Stimulated activated CD4-positive, alpha-beta T cell treated with anti-CD3 and anti-CD28 coated beads, Interleukin-2, amount 100 ng/mL, for 24 hours (primary cell): ENCODE measurements at places on chromosomes 6 and 20.

- no peak for DNase-seq
Observed at GRCh38 chr20:14214046-14214445, 123.4 kb downstream of the FLRT3 start.

DNA sequence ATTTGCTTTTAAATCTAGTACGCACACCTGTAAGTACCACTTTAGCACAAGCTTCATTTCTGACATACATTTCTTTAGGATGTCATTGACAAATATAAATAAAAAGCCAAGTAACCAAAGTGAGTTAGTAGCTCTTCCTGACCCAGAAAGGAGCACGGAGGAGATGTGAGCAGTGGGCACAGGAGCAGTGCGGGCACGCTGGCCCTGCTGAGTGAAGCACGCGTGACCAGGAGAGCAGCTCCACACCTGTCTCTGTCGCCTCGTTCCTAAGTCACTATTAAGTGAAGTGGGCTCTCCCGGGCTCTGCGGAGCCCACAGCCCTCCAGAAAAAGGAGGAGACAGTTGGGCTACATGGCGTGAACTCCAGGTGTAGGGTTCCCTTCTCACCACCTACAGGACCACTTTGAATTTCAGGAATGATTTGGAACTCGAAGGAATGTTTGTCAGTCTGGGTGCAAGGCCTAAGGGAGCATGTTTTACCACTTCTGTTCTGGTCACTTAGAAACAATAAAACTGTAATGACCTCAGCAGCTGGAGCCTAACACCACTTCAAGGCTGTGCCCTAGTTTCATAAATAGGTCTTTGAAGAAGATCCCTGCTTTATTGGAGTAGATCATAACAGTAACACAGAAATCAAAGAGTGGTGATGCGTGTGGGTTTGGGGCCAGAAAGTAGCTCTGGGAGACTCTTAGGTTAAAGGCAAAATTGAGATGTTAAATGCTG lies 95.9 kb downstream of the FAM120B start:
- DNase-seq, result no peak

- DNase-seq, result no peak
Observed at GRCh38 chr6:137656735-137657134, 162.5 kb upstream of the OLIG3 start.

- DNase-seq, result no peak
Observed at GRCh38 chr6:100099189-100100074, 105.4 kb upstream of the MCHR2 start.

- no peak for DNase-seq
Observed at GRCh38 chr6:166578536-166579236, 7.8 kb downstream of the RAMACL start.

- DNase-seq, result no peak
Observed at GRCh38 chr6:117555262-117555849, 47.0 kb downstream of the GOPC start.

GRCh38 chr6:163180874-163181541 lies 233.5 kb upstream of the QKI start:
- DNase-seq, result no peak

GRCh38 chr6:50939931-50940330 lies 121.3 kb downstream of the TFAP2B start:
- no peak for DNase-seq

DNA sequence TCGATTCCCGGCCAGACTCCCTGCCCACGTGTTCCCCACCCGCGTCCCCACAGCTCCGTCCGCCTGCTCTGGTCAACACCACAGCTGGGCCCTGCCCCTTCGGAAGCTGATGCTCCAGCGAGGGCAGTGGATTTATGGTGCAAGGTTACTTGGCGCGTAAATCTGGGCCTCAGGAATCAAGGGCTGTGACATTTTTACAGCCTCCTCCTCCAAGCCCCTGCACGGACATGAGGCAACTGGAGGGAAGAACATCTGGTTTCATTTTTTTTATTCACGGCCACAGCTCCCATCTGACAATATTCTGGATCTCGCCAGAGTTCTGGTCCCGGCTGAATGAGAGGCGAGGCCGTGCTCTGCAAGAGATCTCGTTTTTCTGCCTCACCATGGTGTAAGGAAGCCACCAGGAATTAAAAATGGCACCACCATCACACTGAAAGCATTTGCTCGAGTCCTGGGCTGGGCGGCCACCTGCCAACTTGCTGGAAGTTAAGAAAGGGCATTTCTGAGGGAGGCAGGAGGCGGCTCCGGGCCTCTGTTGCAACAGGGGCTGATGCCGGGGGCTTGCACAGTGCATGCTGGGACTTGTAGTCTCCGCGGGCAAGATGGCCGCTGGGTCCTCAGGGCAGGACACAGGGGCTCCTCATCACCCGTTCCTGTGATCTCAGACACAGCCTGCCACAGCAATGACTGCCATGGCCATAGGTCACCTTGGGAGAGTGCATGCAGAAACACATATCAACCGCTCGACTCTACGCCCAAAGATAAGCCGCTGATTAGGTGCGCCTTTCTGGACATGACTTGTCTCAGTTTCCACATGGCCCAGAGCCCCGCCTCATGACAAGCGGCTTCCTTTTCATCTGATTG lies 148.5 kb downstream of the LY86 start:
- DNase-seq, result no peak

DNA sequence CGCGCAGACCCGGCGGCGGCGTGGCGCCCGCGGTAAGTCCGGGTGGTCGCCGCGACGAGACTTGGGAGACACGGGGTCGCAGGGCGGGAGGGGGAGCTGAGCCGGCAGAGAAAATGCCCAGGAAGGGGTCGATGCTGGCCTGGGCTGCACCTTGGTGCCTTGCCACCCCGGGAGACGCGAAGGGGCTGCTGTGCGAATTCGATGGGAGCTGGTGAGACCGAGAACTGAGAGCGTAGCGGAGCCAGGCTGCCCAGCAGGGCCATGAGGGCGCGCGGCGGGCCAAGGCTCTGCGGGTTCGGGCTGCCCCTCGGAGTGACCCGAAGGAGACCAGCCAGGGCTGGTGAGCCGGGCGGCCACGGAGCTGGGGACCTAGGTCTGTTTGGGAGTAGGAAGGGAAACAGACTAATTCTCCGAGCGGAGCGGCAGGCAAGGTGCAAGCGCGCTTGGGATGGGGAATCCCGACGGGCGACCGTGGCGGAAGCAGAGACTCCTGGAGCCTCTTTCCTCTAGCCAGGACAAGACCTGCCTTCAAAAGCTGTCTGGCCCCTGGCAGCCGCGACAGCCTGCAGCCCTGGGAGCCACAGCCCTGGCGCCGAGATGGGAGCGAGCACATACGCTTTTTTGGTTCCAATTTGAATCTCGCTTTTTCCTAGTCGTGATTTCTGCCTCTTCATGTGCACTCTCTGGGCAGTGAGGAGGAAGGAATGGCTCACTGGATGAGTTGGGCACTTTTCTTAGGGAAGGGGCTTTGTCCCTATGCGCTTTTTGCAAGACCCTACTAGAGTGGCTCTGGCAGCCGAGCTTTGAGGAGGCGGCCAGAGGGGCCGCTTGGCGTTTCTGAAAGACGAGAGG lies 691 bp downstream of the SYNDIG1 start:
- DNase-seq, result no peak

DNA sequence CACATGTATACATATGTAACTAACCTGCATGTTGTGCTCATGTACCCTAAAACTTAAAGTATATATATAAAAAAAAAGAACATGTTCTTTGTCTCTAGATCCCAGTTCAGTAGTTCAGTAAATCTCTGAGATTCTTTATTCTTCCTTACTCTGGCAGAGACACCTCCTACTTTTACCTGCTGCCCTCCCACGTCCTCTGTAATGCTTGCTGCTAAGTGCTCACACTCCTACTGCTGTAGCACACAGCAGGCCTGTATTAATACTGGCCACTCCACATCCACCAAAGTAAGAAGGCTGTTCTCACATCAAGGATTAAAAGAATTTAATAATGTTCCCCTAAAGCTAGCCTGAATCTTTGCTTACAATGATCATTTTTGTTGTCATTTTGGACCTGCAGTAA lies 648.4 kb upstream of the EYS start:
- no peak for DNase-seq

DNA sequence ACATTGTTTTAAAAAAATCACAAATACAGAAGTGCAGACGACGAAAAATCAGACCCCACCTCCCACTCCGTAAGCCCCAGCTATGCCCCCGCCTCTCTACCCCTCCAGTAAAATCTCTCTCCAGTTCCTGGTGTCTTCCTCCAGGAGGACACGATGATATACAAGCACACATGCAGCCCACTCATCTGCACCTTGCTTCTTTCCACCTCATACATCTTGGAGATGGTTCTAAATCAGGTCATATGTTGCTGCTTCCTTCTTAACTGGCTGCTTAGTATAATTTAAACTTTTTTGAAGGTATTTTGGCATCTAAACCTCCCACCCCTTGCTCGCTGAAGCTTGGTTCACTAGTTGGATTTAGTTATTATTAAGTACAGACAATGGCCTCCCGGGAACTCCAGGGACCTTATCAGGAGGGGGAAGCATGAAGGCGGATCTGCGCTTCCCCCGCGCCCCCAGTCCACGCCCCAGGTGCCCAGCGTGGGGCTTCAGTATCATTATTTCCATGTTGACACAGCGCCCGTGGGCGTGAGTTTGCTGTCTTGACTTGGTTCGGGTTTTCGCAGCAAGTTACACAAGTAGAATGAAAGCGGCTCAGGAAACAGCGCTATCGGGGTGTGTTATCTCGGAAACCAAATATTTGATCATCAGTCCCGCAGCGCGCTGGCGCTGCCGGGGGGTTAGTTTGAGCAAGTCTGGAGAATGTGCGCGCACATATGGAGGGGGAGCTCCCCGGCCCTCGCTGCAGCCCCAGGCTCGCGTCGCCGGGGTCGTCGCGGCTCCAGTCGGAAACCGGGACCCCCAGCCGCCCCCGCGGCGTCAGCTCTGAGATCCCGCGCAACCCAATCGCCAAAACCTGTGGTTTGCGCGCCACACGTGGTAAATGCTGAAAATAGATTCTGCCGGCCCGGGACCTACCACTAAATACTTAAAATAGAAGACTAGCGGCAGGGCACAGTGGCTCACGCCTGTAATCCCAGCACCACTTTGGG lies 2.3 kb downstream of the BMP7 start:
- no peak for DNase-seq

DNA sequence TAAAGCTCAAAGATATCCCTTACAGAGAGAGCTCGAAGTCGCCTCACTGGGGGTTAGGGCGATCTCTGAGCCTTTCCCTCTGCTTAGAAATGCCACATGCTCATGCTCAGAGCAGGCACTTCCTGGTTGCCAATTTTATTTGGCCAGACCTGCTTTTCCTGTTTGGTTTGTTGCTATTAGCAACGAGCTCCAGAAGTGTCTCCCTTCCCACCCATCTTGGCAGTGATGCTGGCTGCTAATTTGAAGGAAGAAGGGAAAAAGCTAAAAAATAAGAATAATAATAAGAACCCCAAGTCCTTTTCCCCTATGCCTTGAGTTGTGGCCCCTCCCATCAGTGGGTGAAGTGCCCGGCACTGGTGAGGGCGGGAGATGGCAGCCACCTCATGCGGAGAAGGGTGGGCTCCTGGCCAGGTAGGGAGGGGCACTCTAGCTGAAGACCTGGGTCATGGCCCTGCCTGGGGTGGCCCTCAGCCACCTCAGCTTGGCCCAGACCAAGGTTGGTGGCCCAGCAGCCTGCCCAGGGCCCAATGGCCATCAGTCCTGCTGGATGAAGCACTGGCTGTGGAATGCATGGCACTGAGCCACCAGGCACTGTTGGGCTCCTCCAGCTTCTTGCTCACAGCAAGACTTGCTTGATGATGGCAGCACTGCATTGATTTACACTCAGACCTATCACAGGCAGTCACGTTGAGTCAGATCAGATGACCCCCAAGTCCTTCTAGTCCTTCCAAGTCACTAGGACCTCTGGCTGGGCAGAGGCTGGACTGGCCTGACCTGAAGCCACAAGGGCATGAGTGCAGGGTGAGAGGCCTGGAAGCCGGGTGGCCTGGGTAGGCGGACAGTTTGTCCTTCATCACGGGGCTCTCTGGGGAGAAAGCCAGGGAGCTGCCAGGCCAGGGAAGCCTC lies 79.0 kb downstream of the SYNJ2 start:
- DNase-seq, result no peak

- no peak for DNase-seq
Observed at GRCh38 chr20:63219447-63219821, 3.5 kb upstream of the YTHDF1 start.

DNA sequence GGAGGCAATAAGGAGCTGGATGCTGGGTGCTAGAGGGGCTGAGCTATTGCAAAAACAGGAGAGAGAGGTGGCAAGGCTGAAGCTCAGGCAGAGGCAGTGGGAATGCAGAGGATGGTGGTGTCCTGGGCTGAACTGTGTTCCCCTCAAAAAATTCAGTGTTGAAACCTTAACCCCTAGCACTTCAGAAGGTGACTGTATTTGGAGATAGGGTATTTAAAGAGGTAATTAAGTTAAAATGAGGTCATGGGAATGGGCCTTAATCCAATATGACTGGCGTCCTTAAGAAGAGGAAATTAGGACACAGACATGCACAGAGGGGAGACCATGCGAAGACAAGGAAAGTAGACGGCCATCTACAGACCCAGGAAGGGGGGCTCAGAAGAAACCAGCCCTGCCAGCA lies 11.5 kb upstream of the MMP9 start:
- DNase-seq, result no peak

DNA sequence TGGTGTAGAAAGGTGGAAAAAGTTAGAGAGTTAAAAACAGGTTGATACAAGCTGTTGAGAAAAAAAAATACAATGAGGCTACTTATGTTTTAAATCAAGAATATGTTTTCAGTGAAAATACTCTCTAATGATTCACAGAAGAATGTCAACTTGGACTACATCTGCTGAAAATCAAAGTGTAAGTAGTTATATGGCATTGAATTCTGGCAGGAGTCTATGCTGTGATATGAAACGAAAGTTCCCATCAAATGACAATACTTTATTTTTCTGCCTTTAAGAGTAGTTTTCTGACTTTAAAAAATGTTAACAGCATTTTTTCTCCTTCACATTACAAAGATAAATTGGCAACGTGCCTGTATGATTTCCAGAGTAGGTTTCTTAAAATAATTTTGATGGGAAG lies 158.3 kb downstream of the EYA4 start:
- no peak for DNase-seq

- DNase-seq, result no peak
Observed at GRCh38 chr6:137900815-137901214, 33.8 kb downstream of the TNFAIP3 start.

- no peak for DNase-seq
Observed at GRCh38 chr6:98984121-98984520, 36.4 kb upstream of the FBXL4 start.

DNA sequence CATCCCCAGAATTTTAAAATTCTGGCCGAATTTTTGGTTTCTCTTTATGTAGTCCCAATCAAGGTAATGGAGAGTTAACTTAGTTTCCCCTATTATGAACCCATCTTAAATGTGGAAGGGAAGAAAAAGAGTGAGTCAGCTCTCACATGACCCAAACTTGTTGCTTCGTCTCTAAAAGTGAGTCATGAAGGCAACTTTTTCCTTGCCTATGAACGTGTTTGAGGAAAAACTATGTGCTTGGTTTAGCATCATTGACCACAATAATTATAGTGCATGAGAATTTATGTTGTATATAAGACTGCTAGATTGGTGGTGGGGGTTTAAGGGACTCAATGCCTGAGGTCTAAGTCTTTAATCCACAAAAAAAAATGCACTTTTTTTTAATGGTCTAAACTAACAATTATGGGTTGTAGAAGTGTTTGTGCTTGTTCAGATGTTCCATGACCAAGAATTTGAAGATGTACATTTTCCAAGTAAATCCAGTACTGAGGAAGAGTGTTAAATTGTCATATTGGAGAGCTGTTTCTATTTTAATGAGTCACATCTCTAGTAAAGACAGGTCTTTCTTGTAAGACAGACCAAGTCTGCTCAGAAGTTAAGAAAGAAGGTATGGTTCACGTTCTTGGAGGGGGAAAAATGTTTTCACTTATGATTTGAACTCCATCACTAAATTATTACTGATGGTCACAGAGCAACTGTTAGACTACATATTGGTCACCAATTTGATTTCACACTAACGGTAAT lies 409.9 kb upstream of the MARCKS start:
- DNase-seq, result no peak
